RWPE2 (cell line): ENCODE measurements at places on chromosomes 7 and 10.

- DNase-seq = no peak
These were observed 746.0 kb upstream of the CELF2 start for GRCh38 chr10:10271639-10272192.

GRCh38 chr10:67519434-67519833, 176.6 kb downstream of the CTNNA3 start:
- DNase-seq = no peak

DNA sequence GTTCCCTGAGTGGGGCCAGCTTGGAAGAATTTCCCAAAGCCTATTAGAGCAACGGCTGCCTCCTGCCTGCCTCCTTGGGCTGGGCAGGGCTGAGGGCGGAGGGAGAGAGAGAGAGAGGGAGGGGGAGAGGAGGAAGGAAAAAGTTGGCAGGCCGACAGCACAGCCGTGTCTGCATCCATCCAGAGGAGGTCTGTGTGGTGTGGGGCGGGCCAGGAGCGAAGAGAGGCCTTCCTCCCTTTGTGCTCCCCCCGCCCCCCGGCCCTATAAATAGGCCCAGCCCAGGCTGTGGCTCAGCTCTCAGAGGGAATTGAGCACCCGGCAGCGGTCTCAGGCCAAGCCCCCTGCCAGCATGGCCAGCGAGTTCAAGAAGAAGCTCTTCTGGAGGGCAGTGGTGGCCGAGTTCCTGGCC, at the start of gene AQP1:
Gene AQP1 (plus strand): TSS at position 293 of the 409 bp plus-strand sequence. CDS start 57 bp downstream, at position 350.
- no peak for DNase-seq

DNA sequence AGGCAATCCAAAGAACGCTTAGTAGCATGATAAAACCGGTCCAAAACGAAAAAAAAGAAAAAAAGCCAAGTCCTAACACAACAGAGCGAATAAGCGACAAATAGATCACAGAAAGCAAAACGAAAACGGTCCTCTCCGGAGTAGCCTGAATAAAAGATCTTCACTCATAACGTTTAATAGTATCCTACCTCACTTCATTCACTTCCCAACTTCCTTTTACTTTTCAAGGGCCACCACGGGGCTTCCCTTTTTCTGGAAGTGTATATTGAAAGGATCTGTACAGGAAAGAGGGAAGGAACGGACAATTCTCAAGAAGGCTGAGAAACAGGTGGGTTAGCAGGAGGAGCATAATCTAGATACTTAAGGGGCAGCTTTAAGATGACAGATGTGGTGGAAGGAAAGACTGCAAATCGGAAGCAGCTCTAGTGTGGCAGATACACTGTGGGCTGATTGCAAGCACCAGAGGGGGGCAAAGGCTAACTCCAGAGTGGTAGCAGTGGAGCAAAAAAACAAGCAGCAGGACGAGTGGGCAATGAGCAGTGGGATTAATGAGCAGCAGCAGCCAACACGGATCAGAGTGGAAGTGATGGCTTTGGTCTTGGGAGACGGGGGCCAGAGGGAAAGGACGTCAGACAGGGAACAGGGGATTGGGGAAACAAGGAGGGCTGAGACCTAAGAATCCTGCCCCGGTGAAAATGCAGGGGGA, 866 bp downstream of the CNOT4 start:
- no peak for DNase-seq

GRCh38 chr7:151131224-151131591, 36.3 kb downstream of the GBX1 start:
- no peak for DNase-seq
